ENCODE measurements at places on chromosomes 16 and 17.

GRCh38 chr16:496097-496886, 31.2 kb upstream of the CAPN15 start:
- no peak for DNase-seq

DNA sequence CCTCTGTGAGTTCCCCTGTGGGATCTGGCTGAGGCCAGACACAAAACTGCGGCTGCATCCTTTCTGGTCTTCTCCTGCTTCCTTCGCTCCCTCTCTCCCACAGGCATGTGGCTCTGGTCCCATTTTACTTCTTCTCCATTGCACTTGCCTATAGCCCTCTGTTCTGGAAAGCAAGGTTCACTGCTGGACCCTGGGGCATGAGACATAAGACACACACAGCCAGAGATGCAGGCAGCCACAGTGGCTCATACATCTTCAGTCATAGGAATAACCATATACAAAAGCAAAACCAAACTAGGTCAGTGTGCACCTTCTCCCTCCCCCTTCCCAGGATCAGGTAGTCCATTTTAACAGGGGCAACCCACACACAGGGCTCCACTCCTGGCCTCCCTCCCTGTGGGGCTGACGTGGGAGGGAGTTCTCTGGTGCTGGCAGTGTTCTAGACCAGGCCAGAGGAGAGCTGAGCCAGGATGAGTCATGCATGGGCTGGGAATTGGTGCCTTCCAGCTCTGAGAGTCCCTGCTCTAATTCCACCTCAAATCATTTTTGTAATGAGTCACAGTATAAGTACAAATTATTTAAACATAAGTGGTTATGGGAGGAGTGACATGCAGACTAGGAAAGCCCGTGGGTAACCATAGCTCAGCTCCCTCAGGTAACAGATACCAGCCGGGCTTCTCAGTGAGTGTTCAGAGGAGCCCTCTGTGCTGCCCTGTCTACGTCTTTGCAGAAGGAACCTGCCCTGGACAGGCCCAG, 58.0 kb downstream of the ASIC2 start:
- no peak for DNase-seq

DNA sequence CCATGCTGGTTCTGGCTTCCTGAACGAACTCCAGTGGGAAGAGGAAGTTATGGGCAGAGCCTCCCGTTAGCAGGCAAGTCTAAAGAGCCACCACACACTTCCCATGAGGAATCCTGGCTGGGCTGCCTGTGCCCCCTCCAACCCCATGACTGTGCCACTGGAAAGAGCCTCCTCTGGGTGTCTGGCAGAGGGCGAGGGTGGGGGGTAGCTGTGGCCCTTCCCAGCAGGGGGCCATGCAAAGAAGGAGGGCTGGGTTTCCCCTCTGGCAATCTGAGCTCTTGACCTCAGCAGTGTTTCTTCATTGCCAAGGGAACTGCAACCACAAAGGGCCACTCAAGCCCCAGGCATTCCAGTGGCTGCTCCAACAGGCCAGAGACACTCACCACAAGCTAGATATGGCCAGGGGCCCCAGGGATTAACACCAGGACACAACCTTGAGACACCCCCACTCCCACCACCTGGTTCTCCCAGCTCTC, 1.7 kb upstream of the RRAD start:
- no peak for DNase-seq

DNA sequence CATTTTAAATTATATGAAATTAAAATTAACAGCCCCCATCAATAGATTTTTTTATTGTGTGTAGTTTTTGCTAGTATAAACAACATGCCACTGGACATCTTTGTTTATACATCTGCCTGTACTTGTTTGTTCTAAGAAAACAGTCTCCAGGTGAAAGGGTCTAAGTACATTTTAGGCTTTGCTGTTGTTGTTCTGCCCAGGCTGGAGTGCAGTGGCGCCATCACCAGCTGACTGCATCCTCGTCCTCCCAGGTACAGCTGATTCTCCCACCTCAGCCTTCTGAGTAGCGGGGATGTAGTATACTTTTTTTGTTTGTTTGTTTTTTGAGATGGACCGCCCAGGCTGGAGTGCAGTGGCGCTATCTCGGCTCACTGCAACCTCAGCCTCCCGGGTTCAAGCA, 25.5 kb downstream of the C17orf58 start:
- DNase-seq = no peak

DNA sequence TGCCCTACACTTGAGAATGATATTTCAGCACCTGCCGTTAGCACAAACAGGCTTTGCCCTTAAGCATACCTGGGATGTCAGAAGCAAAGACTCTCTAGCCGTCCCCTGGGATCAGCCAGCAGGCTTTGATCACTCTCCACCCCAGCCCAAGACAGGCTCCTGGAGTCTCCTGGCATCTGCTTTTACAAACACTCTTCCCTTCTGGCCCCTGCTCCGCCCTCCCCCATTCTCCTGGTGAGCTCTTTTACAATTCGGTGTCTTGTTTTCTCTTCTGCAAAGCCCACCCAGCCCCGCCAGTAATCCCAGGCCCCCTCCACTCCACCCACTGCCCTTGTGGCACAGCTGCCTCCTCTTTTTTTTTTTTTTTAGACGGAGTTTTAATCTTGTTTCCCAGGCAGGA, 50.4 kb downstream of the KATNIP start:
- no peak for DNase-seq

DNA sequence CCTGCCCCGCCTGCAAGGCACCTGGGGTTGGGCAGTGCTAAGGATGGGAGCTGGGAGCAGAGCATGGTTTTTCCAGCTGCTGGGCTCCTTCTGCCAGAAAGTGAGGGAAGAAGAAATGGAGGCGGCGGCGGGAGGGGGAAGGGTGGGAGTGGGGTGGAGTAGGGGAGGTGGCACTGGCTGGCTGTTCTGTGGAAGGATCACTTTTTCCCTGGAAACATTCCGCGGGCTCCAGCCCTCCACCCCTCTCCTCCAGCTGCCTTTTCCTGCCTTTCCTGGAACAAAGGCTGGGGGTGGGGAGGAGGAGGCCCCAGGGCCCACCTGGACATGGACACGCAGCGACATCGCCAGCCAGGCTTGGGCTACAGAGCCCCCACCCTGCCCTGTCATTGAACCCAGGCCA, 41.1 kb downstream of the CFAP20 start:
- DNase-seq = no peak

DNA sequence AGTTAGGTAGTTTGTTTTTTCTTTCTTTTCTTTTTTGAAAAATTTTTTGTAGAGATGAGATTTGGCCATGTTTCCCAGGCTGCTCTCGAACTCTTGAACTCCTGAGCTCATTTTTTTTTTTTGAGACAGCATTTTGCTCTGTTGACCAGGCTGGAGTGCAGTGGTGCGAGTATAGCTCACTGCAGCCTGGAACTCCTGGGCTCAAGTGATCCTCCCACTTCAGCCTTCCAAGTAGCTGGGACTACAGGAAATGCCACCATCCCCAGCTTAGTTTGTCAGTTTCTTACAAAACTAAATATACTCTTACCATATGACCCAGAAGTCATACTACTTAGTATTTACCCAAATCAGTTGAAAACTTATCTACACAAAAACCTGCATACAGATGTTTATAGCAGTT, 14.4 kb upstream of the FBXO47 start:
- DNase-seq = no peak

GRCh38 chr16:10362077-10362863, 23.6 kb upstream of the ATF7IP2 start:
- no peak for DNase-seq

DNA sequence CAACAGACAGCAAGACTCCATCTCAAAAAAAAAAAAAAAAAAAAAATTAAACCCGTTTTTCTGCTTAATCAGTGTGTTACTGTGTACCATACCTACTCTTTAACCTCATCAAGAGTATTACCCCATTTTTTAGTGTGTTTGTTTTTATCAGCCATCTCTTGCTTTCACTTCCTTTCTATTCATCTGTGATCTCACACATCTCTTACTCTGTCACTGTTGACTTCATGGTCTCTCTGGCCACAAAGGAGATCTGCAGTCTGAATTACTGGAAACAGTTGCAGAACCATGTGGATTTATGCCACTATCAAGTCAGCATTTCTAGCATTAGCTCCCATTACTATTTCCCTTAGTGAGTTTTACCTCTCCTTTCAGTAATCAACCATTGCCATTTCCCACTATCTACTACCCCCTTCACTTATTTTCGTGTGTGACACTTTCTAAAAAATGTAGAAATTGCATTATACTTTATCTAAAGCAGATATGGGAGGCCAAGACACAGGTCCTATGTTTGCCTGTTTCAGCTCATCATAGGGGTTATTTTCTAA, 20.1 kb downstream of the NDEL1 start:
- DNase-seq = no peak

DNA sequence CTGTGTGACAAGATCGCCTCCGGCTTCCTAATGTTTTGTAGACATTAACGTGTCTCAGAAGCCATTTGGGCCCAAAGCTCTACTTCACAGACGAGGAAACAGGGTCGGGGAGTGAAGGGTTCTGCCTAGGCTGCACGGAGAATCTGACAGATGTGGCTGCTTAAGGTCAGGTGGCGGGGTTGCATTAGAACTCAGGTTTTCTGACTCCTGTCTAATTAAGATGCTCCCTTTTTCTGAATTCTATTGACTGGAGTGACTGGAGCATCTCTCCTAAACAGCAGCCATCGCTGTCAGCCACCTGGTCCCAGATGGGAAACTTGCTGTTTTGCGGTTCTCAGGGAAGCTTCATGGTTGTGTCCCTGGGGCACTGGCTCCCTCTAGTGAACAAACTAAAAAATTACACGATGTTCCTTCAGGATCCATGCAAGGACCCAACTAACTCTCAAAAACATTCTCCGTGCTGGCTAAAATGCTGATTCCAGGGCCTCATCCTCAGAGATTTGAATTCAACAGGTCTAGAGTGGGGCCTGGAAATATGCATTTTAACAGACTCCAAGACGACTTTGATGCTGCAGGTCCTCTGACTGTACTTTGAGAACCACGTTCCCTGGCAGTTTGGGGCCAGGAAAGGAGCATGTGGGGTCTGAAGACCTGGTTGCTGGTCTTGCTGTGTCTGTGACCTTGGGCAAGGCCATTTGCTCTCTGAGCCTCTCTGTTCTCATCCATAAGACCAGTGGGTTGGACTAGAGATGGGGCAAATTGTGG, 117.4 kb downstream of the IRF8 start:
- DNase-seq = no peak

GRCh38 chr17:61253362-61253761, 146.3 kb upstream of the TBX2 start:
- no peak for DNase-seq

DNA sequence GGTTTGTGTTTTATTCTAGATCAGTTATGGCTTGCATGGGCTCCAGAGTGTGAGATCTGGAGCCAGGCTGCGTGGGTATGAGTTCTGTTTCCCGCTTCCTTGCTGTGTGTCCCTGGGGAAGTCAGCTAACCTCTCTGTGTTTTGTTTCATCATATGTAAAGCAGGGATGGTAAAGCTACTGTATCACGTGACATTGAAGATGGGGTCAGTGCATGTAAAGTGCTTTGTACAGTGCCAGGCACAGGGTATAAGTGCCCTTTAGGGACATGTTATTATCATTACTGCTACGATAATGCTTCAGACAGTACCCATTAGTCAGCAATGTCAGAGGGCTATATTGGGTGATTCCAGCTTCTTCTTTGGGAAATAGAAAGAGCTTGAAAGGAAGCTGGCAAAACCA, 186.2 kb downstream of the FOXL1 start:
- no peak for DNase-seq

- no peak for DNase-seq
Measured at GRCh38 chr17:38733982-38734973, 4.1 kb downstream of the CISD3 start.

- no peak for DNase-seq
Measured at GRCh38 chr17:58275417-58275816, 5.3 kb downstream of the MPO start.

DNA sequence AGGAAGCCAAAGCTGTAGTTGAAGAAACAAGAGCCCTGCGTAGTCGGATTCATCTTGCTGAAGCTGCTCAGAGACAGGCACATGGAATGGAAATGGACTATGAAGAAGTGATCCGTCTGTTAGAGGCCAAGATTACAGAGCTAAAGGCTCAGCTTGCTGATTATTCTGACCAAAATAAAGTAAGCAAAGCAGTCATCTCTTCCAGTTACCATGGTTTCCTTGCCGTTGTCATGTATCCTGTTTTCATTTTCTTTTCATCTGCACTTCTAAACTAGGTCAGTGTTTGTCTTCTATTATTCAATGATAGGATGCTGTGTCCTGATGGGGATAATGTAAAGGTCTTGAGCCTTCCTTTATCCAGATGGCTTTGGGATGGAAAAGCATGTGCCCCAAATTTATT, 104.3 kb downstream of the STXBP4 start:
- no peak for DNase-seq

GRCh38 chr17:760371-760770, 8.3 kb upstream of the GEMIN4 start:
- DNase-seq = no peak

DNA sequence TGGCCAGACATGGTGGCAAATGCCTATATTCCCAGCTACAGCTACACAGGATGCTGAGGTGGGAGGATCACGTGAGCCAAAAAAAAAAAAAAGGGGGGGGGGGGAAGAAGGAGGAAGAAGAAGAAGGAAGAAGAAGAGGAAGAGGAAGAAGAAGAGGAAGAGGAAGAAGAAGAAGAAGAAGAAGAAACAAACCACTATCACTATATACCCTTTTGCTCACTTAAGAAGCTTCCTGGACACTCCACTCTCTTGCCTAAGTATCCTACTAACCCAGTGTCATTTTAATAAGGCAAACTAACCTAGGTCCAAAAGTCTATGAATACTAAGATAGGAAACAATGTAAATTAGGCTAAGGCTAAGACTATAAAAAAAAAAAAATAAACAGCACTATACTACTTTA, 54.8 kb downstream of the GPATCH8 start:
- no peak for DNase-seq

- no peak for DNase-seq
Measured at GRCh38 chr17:66379544-66379943, 77.1 kb downstream of the PRKCA start.

- no peak for DNase-seq
Measured at GRCh38 chr16:4948903-4949766, 9.0 kb upstream of the SEC14L5 start.

- peak; percentile 32 for DNase-seq
Measured at GRCh38 chr17:29176558-29177351, 3.4 kb downstream of the MYO18A start.

GRCh38 chr16:89805136-89805905, 11.1 kb downstream of the FANCA start:
- no peak for DNase-seq

GRCh38 chr17:49090878-49091594, 41.5 kb upstream of the B4GALNT2 start:
- DNase-seq = no peak

DNA sequence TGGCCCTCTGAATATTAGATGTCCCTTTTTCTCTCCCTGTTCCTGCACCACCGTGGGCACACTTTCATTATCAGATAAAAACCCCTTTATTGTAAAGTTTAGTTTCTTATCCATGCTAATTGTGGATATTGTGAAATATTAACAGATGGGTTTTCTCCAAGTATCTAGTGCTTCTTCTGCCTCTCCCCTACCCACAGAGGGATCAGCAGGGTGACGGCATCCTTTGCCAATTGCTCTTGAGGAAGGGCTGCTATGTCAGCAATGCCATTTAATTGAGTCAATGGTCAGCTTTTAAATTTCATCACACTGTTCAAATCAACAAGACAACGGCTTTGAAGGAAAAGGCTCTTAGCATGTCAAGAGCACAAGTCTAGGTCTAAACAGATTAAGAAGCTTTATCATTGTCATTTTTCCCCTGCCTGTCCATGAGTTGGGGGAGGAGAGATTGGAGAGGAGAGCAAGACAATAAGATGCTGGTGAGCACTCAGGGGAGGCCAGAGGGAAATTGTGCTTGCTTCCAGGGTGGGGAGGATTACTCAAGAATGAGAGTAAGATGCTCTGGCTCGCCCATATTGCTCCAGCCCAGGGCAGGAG, 443.0 kb upstream of the CCL2 start:
- no peak for DNase-seq

- no peak for DNase-seq
Measured at GRCh38 chr17:57257895-57258851, 1.9 kb downstream of the MSI2 start.
